ENCODE measurements at places on chromosomes 12 and 14.

DNA sequence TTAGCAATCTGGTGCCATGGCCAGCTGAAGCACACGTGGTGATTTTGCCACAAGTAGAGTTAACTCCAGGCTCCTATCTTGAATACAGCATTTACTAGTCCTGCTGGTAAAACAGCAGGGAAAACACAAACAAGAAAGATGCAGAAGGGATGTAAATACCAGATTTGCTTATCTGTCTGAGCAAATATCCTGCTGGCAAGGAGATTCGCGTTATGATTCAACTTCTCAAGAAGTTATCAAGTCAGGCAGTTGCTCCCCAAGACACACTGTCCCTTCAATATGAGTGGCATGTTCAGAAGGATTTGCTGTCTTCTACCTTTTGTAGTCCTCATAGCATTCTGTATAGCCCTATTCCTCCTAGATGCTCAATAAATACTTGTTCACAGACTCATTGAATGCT, 171.2 kb upstream of the EGLN3 start:
- DNase-seq = no peak

DNA sequence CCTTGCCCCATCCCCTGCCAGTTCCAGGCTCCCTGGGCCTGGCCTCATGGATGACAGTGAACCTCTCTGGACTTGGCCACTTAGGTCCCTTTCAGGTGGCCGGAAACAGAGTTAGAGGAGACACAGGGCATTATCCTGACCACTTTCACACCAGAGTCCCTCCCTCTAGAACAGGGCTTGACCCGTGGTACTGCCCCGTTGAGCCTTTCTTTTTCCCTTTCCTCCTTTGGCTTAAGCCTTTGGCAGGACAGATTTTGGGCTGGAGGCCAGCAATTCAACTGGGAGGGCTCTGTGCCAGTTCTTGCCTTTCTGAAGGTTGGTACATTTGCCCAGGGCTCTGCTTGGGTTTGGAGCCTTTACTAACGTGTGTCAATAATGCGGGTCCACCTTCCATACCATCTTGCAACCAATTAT, 22.8 kb downstream of the TPCN1 start:
- peak; percentile 32 for DNase-seq

GRCh38 chr12:16939871-16940306, 333.9 kb upstream of the LMO3 start:
- peak; percentile 11 for DNase-seq

DNA sequence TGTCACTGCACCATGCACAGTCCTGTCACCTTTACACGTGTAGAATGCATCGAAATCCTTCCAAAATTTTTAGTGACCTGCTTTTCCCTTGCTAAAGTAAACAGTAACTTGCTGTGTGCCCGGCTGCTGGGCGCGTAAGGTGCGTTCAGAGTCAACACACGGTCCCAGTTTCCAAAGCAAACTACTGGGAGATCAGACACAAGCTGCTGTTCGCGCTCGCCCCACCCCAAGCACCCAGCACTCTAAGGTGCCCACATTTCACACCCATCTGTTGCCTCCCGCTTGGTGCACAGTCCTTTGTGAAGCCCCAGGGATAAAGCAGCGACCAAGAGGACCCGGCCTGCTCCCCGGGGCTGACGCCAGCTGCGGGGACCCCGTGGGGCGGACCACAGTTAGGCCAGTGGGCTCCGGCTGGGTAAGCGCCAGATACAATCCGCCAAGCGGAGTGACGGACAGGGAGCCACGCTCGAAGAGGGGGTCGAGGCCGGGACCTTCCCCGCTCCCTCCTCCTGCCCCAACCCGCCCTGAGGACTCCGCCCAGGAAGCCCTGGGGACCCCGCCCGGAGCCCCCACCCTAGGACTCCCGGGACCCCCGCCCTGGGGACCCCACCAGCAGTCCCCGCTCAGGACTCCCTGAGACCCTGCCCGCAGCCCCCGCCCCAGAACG, 633 bp downstream of the STX2 start:
- DNase-seq = no peak

Measured in SHP77 treated with DMSO at 0.1 percent for 48 hours (cell line).